Psoas muscle (tissue), 8 donors: ENCODE measurements at places on chromosomes 16 and 17. TPM values are rescaled to one million over a fixed set of nuclear protein-coding genes. Genes with fewer than 3 reads are reported as not detected.

Gene VPS9D1
- total RNA-seq = 6.7 TPM

DNA sequence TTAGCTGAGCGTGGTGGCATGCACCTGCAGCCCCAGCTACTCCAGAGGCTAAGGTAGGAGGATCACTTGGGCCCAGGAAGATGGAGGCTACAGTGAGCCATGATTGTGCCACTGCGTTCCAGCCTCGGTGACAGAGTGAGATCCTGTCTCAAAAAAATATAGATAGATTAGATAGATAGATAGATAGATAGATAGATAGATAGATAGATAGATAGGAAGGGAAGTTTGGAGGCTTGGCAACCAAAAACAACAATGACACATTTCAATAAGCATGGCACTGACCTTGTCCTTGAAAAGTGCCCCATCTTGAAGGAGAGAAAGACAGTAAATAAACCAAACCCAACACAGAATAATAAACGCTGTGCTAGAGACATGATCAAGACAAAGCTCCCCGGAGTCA, 57.6 kb upstream of the FA2H start:
- DNase-seq = no peak

DNA sequence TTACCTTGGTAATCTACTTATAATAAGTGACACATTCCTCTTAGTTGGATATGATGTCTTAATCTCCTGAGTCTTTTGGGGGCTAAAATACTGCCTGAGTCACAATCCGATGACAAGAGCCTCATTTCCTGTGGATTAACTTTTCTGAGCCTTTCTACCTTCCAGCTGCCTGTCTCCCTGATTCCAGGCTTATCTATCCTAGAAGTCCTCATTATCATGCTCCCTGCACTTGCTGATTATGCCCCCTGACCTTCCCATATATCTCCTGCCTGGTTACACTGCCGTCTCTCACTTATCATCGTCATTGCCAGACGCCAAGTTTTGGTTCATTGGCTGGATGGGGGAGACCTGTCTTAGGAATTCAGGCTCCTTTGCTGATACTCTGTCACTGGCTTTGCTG, 727.4 kb upstream of the CA10 start:
- no peak for DNase-seq

- DNase-seq = no peak
These were observed 10.8 kb downstream of the EMP2 start for GRCh38 chr16:10569621-10570020.

GRCh38 chr16:28585674-28586073, 11.2 kb downstream of the SULT1A2 start:
- DNase-seq = no peak
